CD4-positive, alpha-beta T cell treated with Interleukin-17A for 1 hour (primary cell): ENCODE measurements at places on chromosomes 11 and 22.
A peak's percentile ranks its signal among the peaks of the same experiment; 100 is the strongest.

DNA sequence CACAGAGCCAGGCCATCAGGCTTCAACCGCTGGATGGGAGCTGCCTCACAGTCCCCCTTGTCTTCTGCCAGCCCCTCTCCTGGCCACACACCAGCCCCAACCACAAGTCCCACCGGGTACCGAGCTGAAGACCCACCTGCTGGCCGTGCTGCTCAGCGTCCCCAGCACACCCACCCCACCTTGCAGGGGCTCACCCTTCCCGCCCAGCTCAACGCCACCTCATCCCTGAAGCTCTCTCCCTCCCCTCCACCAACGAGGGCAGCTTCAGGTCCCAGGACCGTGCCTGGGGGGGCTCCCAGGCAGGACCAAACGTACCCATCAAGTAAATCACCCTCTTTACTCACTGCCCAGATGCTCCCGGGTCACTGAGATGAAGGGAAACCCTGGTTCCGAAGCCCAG is 141.0 kb downstream of the CRYBB2 start:
- no peak for DNase-seq

DNA sequence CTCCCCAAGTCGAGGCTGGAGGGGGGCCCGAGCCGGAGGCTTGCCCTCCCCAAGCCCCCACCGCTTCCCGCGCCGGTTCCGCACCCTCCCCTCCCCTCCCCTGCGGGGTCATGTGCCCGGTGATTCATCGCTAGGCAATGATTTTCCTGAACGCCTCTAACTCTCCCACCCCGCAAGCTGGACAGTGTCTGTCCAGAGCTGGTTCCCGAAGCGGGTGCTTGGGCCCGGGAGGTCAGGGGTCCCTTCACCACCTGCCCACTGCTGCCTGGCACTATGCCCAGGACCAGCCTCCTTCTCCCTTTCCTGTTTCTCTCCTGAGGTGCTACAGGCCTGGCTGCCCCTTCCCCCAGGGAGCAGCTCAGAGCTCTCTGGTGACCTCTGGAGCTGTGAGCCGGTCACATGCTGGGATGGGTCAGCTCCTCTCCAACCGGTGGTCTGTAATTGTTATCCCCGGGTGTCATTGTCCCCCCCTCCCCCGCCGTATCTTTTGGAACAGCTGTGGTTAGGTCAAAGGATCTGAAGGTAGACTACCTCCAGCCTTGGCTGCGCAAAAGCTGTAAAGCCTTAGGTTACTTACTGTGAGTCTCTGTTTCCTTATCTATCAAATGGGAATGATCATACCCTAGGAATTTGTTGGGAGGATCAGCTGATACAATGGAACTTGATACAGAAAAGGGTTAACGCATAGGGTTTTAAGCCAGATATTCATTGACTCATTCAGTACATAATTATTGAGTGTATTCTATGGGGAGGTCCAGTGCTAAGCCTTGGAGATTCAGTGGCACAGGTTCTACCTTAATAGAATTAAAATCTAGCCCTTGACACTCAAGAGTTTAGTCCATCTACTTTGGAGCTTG is 753 bp downstream of the STX3 start:
- DNase-seq, result peak; percentile 42

GRCh38 chr11:9651481-9651880 is 12.4 kb upstream of the SWAP70 start:
- no peak for DNase-seq

DNA sequence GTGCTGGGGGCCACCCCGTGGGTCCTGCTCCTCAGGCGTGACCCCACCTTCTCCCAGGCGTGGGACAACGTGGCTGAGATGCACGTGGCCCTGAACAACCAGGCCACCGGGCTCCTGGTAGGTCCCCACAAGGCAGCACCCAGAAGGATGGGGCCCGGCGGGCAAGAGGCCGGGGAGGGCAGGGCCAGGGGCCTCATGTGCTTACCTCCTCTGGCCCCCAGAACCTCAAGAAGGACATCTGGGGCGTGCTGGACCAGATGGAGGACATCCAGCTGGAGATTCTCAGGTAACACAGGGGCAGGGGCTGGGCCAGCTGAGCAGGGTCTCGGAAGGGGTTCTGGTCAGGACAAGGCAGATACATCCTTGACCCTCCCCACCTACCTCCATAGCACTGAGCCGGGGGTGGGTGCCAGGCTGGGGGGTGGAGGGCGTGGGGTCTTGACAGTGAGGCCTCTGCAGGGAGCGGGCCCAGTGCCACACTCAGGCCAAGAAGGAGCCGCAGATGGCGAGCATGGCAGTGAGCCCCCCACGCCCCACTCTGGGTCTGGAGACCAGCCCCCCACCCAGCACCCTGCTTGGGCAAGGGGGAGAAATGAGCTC is 186.3 kb downstream of the IGLL1 start:
- DNase-seq, result no peak

- no peak for DNase-seq
Observed at GRCh38 chr11:65584723-65585171, 8.9 kb downstream of the EHBP1L1 start.

DNA sequence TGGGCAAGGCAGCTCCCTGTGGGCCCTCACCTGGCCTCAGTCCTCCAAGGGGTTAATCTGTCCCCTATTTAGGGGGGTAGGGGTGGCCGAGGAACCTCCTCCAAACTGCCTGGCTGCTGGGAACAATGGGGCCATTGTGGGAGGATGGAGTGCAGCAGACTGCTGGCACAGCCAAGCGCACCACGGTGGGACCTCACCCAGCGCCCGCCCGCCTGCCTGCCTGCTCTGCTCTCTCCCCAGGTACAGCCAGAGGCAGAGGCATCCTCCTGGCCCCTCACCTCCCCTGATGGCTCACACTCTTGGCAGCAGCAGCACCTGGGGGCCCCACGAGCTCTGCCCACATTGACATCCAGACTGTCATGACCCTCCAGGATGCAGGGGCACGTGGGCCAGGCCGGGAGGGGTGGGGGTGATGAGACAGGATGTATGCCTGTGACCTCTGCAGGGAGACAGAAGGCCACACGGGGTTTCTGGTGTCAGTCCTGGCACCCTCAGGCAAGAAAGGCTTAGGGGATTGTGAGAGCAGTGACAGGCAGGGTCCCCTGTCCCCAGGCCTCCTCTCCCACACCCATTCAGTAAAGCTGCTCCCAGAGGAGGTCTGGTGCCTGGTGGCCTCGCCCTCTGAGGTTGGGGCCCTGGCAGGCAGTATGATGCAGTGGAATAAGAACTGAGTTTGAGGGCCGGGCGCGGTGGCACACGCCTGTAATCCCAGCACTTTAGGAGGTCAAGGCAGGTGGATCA is 11.4 kb downstream of the BCL9L start:
- peak; percentile 80 for DNase-seq

GRCh38 chr11:8243458-8243857 is 20.2 kb downstream of the LMO1 start:
- DNase-seq, result no peak
